Muscle of leg (tissue), 16 donors: ENCODE measurements at places on chromosomes 7 and 10. TPM values are rescaled to one million over a fixed set of nuclear protein-coding genes. Genes with fewer than 3 reads are reported as not detected.

GRCh38 chr10:50232261-50232639 is 19.1 kb downstream of the ASAH2 start:
- H3K4me1 ChIP-seq = no peaks in the 10 kb centered on the region
- no peak overlapping the region for H3K27ac ChIP-seq

- no peak overlapping the region for H3K4me3 ChIP-seq
- H3K4me1 ChIP-seq = no peaks in the 10 kb centered on the region
- H3K27me3 ChIP-seq = no peaks in the 10 kb centered on the region
- H3K36me3 ChIP-seq = no peaks in the 10 kb centered on the region
- no peak for DNase-seq
- no peak overlapping the region for H3K27ac ChIP-seq
Measured at GRCh38 chr7:21338728-21339164, 89.1 kb upstream of the SP4 start.

DNA sequence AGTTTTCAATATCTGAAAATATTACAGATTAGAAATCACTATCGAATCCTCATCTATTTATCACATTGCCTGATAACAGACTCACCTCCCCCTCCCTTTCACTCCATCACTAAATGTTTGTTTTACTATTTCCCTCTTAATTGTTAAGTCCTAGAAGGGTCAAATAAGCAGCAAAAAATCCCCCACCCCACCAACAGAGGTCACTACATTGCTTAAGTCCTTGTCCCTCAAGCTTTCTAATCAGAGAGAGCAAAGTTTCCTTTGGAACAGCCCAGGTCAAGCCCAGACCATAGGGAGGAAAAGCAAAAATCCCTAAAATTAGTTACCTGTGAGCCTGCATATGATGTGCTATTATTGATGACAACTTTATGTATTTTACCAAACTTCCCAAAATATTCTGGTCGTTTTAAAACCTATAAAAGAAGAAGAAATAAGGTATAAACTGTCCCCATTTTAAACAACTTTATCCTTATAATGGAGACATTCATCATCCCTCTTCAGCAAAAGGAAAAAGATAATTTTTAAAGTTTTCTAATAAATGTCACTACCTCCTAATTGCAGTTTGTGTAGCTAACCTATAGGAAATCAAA is 95.0 kb downstream of the CNOT4 start:
- H3K27ac ChIP-seq = no peak overlapping the region
- H3K4me3 ChIP-seq = no peak overlapping the region

- no peak for DNase-seq
- H3K27me3 ChIP-seq = no peaks in the 10 kb centered on the region
- no peak overlapping the region for H3K4me3 ChIP-seq
- H3K36me3 ChIP-seq = no peaks in the 10 kb centered on the region
- H3K4me1 ChIP-seq = no peaks in the 10 kb centered on the region
Measured at GRCh38 chr7:8536431-8536830, 103.0 kb downstream of the NXPH1 start.

NKX2-3 gene
- total RNA-seq = 0.62 TPM

MBL2 gene
- not detected for total RNA-seq

EVX1 gene
- not detected for total RNA-seq

GRCh38 chr7:83475420-83475819 is 173.5 kb downstream of the SEMA3E start:
- H3K4me1 ChIP-seq = no peaks in the 10 kb centered on the region
- DNase-seq = no peak
- no peaks in the 10 kb centered on the region for H3K27me3 ChIP-seq
- no peak overlapping the region for H3K4me3 ChIP-seq
- H3K27ac ChIP-seq = no peak overlapping the region

GRCh38 chr7:79979437-79979836 is 155.2 kb upstream of the GNAI1 start:
- H3K4me1 ChIP-seq = no peaks in the 10 kb centered on the region
- no peak for DNase-seq
- H3K36me3 ChIP-seq = no peaks in the 10 kb centered on the region
- H3K4me3 ChIP-seq = no peak overlapping the region
- H3K27me3 ChIP-seq = no peaks in the 10 kb centered on the region

DNA sequence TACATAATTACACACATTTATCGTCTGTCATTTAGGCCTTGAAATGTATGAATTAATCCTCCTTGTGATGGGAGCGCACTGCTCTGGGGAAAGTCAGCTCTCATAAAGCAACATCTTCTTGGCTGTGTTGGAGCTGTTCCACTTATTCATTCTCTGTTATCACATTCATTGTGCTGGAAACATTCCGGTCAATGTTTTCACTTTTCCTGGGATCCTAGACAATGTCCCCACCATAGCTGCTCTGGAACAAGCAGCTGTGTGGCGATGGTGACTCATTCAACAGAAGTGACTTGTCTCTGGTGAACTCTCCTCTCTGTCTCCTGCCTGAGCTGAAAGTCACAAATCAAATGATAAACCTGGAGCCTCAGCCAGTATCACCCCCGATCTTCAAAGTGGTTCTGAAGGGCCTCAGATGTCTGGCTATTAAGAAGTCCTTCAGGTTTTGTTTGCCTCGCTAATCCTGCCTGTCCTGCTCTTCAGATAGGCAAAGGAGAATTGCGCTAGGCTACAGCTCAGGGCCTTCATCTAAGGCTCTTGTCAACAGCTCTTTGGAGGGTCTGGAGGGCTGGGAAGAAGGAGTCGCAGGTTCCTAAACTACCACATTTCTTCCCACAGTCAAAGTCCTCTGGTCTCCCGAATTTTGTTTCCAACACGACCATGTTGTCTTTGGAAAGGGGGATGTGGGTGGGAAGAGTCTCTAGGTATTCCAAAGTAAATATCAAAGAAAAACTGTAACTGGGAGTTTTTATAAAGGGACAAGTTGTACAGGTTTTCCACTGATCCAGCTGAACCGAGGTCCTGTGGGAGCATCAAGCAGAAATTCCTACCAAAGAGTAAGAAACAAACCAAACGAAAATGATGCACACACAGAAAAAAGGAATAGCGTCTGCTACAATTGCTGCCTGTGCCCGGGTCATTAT is 29.3 kb downstream of the KLF6 start:
- H3K4me1 ChIP-seq = peaks cover 12% of the 10 kb centered on the region
- no peaks in the 10 kb centered on the region for H3K27me3 ChIP-seq
- no peak overlapping the region for H3K4me3 ChIP-seq

GRCh38 chr7:3057066-3057420 is 13.4 kb upstream of the CARD11 start:
- no peak for DNase-seq
- H3K4me1 ChIP-seq = no peaks in the 10 kb centered on the region
- H3K4me3 ChIP-seq = no peak overlapping the region
- no peak overlapping the region for H3K27ac ChIP-seq

SEMA3A gene
- total RNA-seq = 42.7 TPM

GRCh38 chr10:78542141-78542489 is 508.5 kb downstream of the RPS24 start:
- H3K4me1 ChIP-seq = peaks cover 28% of the 10 kb centered on the region
- no peak overlapping the region for H3K27ac ChIP-seq
- H3K36me3 ChIP-seq = no peaks in the 10 kb centered on the region
- H3K27me3 ChIP-seq = peaks cover 9% of the 10 kb centered on the region
- DNase-seq = no peak

MOGAT3 gene
- not detected for total RNA-seq

GBX1 gene
- total RNA-seq = 0.44 TPM

GRCh38 chr7:29459589-29459988 is 104.0 kb upstream of the PRR15 start:
- no peak overlapping the region for H3K27ac ChIP-seq
- H3K4me3 ChIP-seq = no peak overlapping the region
- no peak for DNase-seq

DNA sequence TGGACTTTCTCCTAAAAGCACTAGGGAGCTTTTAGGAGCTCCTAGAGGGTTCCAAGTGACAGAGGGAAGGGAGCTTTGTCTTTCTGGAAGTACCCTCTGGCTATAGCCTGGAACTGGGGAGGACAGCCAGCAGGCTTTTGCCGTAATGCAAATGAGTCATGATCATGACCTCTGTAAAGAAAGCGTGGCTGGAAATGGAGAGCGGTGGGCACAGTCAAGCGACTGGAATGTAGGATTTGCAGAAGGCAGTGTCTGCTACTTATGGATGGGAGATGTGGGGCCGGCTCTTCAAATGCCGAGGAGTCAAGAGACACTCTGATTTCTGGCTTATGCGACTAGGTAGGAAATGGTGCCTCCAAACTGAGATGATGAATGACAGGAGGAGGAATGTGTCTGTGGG is 34.6 kb upstream of the PLPP4 start:
- H3K27ac ChIP-seq = no peak overlapping the region
- no peak overlapping the region for H3K4me3 ChIP-seq
- no peaks in the 10 kb centered on the region for H3K36me3 ChIP-seq
- no peaks in the 10 kb centered on the region for H3K27me3 ChIP-seq

DNA sequence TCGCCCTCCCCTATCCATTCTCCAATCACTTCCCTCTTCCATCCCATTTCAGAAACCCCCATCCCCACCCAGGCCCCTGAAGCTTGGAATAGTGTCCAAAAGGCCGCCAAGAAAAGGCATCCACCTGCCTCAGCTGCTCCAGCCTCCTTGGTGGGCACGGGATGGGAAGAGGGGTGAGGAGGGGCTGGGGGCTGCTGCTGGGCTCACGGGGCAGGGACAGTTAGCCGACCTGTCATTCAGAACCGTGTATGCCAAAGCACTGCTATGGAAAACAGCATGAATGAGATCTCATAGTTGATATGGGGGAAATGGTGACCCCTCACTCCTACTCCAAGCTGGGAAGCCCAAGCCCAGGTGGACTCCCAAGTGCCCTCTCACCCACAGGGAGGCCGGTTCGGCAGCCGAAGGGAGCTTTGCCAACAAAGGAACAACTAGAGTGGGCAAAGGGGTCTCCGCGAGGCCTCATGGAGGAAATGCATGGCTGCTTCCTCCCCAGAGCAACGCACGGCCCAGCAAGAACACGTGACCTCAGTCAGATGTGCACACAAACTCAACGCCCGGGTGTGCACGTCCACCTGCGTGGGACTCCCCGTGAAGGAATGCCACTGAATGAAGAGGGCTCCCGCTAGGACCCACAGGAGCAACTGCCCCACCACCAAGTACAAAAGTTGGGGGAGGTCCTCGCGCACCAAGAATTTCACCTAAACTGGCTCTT is 52.5 kb downstream of the EBF3 start:
- no peaks in the 10 kb centered on the region for H3K27me3 ChIP-seq
- H3K4me1 ChIP-seq = peaks cover 64% of the 10 kb centered on the region
- no peak overlapping the region for H3K4me3 ChIP-seq
- H3K36me3 ChIP-seq = peaks cover 35% of the 10 kb centered on the region

GOT1 gene
- total RNA-seq = 26.7 TPM

DNA sequence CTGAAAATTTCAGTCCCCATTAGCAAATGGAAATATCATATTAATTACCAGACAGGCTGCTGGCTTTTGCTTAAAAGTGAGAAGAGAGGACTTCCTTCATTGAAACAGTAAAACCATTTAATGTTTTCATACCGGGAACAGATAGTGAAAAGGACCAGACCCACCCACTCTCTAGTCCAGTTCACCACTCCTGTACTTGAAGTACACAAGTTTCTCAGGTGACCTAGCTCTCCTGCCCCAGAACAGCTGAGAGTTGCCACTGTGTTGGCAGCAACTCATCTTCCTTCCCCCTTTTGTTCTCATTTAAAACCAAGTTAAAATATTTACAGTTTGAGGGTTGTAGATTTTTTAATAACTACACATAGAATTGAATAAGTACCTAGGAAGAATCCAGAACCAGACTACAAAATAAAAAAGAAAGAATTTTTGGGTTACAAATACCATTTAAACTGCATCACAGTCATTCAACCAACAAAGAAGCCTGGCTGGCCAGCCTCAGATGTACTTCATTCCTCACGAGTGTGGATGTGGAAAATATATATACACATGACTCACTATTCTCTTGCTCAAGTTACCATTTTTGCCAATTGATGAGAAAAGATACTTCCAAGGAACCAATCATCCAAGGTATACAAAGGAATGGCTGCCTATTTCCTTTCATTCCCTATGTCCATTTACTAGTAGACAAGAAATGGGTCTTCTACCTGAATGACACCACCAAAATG is 68.1 kb downstream of the VPS41 start:
- no peak overlapping the region for H3K27ac ChIP-seq
- no peaks in the 10 kb centered on the region for H3K36me3 ChIP-seq
- H3K4me1 ChIP-seq = no peaks in the 10 kb centered on the region
- no peaks in the 10 kb centered on the region for H3K27me3 ChIP-seq

GRCh38 chr7:22561895-22562593 is 62.1 kb upstream of the STEAP1B start:
- peaks cover 51% of the 10 kb centered on the region for H3K4me1 ChIP-seq
- no peaks in the 10 kb centered on the region for H3K36me3 ChIP-seq
- no peak overlapping the region for H3K4me3 ChIP-seq
- peak overlapping the region; percentile 89 for H3K27ac ChIP-seq

PAX4 gene
- total RNA-seq = not detected

DNA sequence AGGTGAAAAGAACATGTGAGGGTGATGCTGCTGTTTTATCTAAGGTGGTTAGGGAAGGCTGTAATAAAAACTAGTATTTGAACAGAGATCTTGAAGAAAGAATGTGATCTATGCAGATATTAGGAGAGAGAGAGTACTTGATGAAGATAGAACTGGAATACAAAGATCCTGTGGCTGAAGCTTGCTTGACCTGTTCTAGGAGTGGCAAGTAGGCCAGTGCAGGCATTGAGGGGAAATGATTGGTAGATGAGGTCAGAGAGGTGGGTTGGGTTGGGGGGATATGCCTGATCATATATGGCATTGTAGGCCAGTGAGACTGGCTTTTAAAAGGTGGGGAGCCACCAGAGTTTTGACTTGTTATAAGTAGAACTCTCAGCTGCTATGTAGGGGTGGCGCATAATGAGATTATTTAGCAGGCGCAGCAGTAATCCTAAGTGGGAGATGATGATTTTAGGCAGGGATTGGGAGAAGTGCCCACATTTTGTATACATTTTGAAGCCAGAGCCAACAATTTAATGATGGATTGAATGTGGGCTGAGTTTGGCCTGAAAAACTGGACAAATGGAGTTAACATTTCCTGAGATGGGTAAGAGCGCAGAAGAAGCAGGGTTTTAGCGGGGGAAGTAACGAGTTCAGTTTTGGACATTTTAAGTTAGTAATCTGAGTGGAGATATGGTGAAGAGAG is 8.2 kb downstream of the CCSER2 start:
- no peaks in the 10 kb centered on the region for H3K36me3 ChIP-seq
- H3K27me3 ChIP-seq = no peaks in the 10 kb centered on the region
- H3K4me3 ChIP-seq = no peak overlapping the region
- DNase-seq = no peak
- peaks cover 16% of the 10 kb centered on the region for H3K4me1 ChIP-seq
- no peak overlapping the region for H3K27ac ChIP-seq
